HEK293T (cell line): ENCODE measurements at places on chromosomes 12 and 14.

- no peak for DNase-seq
Observed at GRCh38 chr14:85002846-85003245, 527.1 kb upstream of the FLRT2 start.

DNA sequence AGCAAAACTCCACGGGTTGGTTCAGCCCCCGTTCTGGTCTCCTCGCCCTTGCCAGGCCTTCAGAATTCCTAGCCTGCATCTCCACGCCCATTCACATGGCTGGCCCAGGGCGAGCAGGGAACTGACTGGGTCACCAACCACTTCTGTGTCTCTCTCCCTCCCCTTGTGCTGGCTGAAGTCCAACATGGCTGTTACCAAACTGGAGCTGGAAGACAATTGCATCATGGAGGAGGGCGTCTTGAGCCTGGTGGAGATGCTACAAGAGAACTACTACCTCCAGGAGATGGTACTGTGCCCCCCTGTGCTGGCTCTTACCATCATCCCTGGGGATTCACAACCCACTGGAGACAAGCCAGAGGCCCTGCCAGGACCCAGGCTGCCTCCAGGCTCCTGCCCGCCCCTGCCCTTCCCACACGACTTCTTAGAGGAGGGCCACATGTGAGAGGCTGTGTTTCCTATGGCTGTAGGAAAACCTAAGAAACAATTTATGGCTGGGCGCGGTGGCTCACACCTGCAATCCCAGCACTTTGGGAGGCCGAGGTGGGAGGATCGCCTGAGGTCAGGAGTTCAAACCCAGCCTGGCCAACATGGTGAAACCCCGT is 9.9 kb downstream of the LRRC74A start:
- no peak for DNase-seq

DNA sequence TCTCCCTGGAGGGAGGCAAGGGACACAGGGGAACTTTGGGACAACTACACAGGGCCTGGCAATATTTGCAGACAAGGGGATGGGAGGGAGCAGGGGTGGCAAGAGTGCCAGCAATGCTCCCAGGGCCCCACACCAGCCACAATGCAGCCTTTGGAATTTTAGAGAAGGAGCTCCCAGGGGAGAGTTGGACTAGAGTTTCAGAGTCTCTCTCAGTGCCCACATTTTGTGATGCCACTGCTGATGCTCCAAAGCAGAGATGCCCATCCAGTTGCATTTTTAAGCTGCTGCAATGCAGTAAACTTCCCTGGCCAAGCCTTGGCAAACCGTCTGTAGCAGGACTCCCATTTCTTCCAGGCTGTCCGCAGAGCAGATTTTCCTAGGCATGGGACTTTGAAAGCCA is 98.9 kb downstream of the ZFP36L1 start:
- no peak for DNase-seq

DNA sequence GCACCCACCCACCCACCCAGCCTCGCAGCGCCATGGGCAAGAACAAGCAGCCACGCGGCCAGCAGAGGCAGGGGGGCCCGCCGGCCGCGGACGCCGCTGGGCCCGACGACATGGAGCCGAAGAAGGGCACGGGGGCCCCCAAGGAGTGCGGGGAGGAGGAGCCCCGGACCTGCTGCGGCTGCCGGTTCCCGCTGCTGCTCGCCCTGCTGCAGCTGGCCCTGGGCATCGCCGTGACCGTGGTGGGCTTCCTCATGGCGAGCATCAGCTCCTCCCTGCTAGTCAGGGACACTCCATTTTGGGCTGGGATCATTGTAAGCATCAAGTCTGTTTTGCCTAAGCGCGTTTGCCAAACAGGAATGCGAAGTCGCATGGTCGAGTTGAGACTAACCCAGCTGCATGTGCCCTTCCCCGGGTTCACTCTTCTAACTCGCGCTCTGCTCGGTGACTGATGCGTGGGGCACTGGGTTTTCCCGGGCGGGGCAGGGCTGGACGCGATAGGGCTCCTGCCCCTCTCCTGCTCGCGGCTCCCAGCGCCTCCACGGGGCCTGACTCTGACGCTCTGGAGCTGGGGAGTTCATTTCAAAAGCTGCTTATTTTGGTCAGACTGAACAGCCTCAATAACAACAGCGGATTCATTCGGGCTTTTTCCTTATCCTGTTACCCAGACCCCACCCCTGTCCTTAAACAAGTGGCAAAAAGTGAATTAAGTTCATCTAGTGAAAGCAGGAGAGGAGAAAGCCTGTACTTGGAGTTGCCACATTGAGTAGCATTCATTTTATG is 458 bp downstream of the SSPN start:
- DNase-seq, result peak; percentile 46

DNA sequence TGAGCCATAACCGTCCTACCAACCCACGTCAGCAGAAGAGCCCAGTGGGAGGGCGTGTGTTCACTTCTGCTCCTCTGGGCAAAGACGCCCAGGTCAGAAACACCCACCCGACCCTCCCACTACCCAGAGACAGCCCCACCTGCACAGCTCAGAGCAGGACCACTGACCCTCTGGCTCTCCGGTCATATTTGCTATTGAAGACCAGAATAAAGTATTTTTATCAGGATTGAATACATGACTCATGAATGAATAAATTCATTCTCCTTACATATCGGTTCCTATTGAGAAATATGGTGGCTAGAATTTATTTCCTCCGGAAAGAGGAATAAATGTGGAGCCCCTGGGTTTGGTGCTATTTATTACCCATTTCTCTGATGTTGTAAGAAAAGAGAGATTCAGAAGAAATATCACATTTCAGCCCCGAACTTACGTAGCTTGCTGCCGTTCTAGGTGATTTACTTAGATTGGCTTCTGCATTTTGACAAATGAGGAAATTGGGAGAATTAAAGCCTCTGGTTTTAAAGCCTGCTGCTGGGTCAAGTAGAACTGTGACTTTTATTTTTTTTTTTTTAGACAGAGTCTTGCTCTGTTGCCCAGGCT is 36.4 kb upstream of the P2RX7 start:
- DNase-seq, result no peak

DNA sequence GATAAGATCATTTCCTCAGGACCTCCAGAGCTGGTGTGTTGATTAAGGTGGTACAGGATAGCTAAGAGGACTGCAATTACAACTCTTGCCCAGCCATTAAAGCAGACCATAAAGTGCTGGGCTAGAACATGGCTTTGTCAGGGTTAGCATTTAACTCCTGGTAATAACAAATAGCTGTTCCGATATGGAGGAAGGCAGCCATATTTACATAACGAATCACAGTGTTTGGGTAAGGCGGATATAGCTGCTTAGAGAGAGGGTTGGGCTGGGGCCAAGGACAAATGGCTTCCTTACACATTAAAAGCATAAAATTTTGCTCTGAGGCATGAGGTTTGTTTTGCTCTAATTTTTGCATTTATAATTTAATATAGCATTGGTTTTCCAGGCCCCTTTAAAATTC is 297.7 kb upstream of the DDHD1 start:
- no peak for DNase-seq

- no peak for DNase-seq
Observed at GRCh38 chr14:101371799-101372793, 189.2 kb upstream of the DIO3 start.

DNA sequence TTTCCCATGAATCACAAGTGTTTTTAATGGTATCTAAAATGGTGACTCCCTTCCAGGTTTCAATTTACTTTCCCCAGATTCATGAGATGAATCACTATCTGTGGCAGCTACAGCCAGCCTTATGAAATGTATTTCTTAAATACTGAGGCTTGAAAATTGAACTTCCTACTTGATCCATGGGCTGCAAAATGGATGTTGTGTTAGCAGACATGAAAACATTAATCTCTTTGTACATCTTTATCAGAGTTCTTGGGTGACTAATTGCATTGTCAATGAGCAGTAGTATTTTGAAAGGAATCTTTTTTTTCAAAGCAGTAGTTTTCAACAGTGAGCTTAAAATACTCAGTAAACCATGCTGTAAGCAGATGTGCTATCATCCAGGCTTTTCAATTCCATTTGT is 250.8 kb downstream of the SLC6A15 start:
- DNase-seq, result no peak

GRCh38 chr12:32087306-32087705 is 19.3 kb upstream of the BICD1 start:
- DNase-seq, result no peak

DNA sequence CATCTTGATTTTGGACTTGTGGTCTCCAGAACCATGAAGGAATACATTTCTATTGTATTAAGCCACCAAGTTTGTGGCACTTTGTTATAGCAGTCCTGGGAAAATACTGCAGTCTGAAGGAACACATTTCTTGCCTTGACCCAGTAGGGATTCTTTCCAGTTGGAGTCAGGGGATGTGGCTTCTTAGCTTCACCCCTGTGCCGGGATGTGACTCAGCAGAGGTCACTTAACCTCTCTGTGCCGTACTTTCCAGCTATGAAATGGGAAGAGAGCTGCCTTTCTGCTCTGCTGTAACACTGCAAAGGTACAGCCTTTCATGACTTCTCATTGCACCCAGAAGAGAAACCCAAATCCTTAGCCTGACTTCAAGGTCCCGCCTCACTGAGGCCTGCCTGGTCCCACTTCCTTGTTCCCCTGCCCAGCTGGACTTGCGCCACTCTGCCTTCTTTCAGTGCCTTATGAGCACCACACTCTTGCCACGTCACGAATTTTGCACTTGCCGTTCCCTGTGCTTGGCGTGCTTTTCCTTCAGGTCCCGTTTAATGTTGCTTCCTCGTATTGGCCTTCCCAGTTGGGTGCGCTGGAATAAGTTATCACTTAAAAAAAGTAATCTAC is 24.2 kb downstream of the CHST11 start:
- DNase-seq, result no peak

DNA sequence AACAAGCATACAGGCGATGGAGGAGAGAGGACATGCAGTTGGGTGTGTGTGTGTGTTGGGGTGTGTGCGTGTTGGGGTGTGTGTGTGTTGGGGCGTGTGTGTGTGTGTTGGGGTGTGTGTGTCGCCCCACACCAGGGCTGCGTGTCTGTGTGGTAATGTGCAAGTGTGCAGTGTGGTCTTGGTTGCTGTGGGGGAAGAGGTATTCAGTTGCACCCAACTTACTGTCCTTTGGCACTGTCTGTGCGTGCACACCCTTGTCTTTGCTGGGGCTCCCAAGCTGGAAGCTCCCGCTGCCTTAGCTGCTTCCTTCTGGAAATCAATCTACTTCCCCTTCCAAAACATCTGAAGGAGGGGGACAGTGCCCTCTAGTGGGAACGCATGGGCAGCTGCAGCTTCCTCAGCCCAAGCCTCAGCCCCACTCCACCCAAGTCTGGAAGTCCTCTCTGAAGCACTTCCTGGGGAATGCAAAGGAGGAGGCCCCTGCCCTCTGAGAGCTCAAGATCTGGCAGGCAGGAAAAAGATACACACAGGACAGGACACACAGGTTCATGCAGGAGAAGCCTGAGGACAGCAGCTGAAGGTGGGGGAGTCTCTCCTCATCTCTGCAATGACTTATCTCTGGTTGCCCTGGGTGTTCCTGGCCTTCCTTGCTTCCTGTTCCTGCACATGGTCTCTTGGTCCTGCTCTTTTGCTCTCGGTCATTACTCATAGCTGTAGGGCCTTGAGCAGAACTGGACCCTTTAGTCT is 13.1 kb downstream of the ASIC1 start:
- peak; percentile 80 for DNase-seq

DNA sequence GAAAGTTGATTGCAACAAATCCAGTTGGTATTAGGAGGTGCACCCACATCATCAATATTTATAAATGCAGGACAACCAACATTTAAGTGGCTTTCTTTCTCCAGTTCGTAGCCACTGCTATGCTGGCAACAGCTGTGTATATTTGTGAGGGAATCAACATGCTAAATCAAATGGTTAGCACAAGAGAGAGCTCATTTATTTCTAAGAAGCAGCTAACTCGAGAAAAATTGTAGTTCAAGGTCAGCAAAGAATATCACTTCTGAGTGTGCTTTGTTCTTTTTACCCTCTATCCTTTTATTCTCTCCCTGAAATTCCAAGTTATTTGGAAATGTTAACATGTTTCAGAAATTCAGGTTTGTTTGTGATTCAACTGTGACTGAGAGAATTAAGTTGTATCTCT is 137.3 kb downstream of the NAV3 start:
- no peak for DNase-seq

GRCh38 chr12:120470150-120470784 is 719 bp upstream of the SRSF9 start:
- DNase-seq, result peak; percentile 33

DNA sequence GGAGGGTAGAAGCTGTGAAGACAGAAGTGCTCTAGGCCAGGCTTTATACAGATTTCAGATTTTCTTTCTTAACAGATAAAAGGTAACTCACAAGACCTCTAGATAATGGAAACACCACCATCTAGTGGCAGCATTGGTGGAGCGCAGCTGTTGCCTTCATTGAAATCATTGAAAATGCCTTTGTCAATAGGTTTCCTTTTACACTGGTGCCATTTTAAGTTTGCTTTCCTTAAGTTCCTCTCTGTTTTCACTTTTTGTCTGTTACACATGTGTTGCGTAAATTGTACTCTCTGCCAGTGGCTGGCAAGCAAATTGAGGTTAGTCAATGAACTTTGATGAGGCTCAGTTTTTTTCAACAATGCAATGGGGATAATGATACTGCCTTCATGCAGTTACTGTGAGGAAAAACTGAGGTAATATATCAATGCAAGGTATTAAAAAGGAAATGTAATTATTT is 31.1 kb downstream of the ALDH1L2 start:
- peak; percentile 52 for DNase-seq

DNA sequence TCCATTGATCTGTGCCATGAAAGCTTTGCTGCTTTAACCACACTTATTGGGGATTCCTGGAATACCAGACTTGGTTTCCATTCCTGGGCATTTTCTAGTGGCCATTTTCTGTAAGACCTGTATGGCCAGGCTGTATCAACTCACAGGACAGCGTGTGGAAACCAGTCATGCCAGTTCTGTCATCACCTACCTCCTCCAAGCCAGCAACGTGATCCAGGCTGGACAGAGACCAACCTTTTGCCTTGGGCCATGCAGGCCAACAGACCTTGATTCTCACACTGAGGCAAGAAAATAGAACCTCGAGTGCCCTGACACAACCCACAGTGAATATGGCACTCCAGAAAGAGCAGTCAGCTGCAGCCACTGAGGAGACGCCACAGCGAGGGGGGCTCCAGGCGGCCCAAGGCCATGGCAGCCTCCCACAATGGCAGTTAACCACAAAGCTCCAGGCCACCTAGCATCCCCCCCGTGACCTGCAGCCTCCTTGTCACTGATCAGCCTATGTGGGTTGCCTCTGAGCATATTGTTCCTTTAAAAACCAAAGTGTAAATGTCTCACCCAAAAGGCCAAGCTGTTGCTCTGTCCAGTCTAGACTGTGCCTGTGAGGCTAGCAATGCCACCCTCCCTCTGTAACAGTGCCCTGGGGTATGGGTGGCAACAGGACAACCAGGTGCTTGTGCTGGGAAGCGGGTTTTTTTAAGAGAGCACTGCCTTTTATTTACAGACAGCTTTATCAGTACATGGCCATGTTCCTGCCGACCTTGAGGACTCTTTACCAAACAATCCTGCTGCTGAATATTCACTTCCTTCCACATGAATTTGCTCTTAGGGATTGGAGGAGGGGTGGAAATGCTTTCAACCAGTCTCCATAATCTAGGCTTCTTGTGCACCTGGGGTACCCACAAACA is 168.7 kb upstream of the HIF1A start:
- DNase-seq, result no peak

- DNase-seq, result no peak
Observed at GRCh38 chr14:21298358-21298757, 18.5 kb downstream of the RPGRIP1 start.

GRCh38 chr12:82651489-82651888 is 35.2 kb upstream of the TMTC2 start:
- DNase-seq, result no peak
